ENCODE measurements at places on chromosomes 7 and 10. TPM values are rescaled to one million over a fixed set of nuclear protein-coding genes. Genes with fewer than 3 reads are reported as not detected.
A peak's percentile ranks its signal among the peaks of the same experiment; 100 is the strongest.

DNA sequence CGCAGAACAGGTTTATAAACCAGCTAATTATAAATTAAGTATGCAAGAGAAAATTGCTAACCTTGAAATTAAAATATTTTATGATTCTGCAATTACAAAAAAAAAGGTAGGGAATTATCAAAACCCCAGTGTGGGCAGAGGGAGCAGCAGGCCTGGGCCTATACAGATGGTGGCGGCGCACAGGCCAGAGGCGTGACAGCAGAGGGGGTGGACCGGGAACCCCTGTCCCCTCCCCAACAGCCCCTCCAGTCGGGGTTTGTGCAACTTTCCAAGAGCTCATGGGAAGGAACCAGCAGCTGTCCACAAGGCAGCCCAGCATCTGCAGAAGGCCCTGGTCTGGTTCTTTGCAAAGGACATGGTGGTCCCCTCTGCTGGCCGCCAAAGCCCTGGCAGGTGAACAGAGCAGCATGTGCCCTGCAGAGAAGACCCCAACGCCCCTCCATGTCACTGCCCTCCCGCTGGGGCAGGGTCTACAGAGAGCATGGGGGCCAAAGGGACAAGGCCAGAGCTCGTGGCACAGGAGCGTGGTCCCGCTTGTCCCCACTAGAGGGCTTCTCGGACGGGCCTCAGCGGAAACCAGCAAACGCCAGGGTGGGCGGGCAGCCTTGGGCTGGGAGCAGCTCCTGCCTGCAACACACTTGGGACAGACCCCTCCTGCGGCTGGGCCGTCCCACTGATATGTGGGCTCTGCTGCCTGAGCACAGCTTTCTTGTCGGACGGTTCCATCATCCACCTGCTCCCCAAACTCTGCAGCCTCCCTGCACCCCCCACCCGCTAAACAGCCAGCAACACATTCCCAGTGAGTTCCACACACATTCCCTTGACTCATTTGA is 75.1 kb downstream of the EBF3 start:
- peak; percentile 26 for DNase-seq

DNA sequence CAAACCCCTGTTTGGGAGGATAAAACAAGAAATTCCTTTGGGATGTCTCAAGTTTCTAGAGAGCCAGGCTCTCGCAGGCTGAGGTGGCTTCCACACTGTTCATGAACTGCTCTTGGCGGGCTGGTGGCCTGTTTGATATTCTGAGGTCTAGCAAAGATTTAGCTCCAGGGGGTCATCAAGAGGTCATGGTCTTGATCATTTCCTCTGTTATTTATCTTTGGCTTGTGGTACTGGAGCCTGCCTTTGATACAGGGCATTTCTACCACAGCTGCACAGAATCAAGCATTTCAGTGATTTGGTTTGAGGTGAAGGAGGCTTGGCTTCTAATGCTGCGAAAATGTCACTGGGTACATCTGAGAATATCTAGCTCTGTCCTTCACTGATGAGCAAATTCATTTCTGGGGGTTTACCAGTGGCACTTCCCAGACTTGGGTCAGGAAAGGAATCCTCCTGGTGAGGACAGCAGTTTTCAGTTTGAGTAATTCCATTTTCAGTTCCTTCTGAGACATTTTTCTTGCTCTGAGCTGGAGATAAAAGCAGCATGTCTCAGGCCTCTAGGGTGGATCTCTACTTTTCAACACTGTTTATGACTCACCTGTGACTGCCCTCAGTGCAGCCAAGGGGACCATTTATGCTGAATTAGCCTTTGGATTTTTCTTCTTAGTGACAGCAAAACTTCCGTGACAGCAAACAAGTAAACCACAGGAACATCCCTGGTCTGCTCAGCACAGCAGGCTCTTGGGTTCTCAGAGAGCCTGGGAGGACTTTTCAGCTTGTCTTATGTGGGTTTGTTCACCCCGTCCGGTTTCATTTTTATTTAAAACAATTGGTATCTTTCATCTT is 312.0 kb downstream of the RNLS start:
- DNase-seq, result peak; percentile 31

- DNase-seq, result no peak
Measured at GRCh38 chr7:73509463-73509862, 12.6 kb downstream of the BAZ1B start.

- no peak for DNase-seq
Measured at GRCh38 chr7:33959676-33960075, 54.3 kb downstream of the BMPER start.

- DNase-seq, result no peak
Measured at GRCh38 chr10:75091146-75091545, 20.3 kb upstream of the SAMD8 start.

GRCh38 chr10:697097-697875 is 7.8 kb upstream of the DIP2C start:
- no peak for DNase-seq

Gene SPDYE6
- total RNA-seq, result not detected

Gene FAM20C
- 0.54 TPM for total RNA-seq

Data from B cell (primary cell).